Fibroblast of the aortic adventitia (primary cell): ENCODE measurements at places on chromosomes 1 and 21.

DNA sequence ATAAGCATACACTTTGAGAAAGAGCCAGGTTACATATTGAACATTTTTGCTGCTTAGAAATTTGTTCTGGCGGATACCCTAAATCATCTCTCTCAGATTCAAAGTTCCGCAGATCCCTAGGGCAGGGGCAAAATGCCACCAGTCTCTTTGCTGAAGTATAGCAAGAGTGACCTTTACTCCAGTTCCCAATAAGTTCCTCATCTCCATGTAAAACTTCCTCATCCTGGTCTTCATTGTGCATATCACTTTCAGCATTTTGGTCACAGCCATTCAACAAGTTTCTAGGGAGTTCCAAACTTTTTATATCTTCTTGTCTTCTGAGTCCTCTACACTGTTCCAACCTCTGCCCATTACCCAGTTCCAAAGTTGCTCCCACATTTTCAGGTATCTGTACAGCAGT lies 23.3 kb upstream of the LYPD8 start:
- no peak for DNase-seq

DNA sequence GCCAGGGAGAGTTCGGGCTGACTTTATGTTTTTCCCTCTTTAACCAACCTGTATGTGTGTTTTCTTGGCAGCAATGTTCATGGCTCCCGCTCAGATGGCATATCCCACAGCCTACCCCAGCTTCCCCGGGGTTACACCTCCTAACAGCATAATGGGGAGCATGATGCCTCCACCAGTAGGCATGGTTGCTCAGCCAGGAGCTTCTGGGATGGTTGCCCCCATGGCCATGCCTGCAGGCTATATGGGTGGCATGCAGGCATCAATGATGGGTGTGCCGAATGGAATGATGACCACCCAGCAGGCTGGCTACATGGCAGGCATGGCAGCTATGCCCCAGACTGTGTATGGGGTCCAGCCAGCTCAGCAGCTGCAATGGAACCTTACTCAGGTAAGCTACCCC lies 33.6 kb upstream of the ZFP69B start:
- no peak for DNase-seq

DNA sequence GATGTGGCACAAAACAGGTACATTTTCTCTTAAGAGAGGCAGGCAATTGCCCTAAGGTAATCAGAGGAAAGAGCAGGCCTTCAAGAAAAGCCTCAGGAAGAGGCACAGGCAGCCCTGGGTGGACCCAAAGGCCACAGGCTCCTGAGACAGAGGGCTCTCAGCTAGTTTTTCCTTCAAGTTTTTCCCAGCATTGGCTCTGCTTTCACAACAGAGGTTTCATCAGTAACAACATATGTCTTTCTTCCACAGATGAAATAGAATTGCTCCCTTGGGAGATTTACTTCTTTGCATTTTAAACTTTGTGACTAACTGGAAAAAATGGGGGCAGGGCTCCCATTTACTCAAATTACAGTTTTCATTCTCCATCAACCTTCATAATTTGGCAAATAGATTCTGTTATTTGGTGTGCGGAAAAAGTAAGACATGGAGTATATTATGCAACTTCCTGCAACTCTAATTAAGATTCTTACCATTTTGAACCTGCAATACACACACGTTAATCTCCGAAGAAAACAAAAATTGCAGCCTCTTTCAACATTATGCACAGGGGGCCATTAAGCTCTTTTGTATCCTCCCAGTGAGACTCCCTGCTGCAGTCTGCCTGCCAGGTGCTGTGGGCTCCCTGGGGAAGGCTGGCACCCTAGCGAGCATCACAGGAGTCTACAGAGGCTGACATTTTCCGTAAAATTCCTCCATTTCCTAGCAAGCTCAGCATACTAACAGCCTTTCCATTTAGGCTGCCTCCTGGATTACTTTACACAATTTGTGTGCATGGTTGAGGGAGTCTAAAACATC lies 282.3 kb downstream of the USH2A start:
- peak; percentile 2 for DNase-seq

DNA sequence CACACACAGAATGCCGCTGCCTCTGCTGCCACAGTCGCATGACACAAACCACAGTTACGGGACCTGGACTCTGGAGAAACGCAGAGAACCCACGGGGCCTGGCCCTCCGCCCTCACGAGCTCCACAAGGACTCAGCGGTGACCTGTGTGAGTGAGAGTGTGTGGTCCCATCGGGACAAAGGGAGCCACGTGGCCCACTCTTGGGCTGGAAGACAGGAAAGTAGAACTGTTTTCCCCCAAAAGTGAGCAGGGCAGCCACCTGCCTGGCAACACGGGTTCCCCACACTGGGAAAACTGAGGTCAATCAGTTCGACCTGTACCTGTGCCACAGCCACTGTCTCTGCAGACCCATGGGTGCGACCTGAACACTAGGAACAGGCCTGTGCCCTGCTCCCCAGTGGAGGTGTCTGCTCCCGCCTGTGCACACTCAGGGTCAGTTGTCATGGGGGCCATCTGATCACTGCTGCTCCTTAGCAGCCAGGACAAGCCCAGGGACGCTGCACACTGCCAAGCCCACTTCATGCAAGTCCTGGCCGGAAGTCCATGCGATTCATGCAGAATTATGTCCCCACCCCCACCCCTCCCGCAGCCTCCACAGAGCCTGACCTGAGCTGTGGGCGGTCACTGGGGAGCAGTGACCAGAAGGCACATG lies 54.4 kb upstream of the ADARB1 start:
- DNase-seq, result no peak

- no peak for DNase-seq
These were observed 37.2 kb downstream of the DSCAM start for GRCh38 chr21:40809673-40810197.

DNA sequence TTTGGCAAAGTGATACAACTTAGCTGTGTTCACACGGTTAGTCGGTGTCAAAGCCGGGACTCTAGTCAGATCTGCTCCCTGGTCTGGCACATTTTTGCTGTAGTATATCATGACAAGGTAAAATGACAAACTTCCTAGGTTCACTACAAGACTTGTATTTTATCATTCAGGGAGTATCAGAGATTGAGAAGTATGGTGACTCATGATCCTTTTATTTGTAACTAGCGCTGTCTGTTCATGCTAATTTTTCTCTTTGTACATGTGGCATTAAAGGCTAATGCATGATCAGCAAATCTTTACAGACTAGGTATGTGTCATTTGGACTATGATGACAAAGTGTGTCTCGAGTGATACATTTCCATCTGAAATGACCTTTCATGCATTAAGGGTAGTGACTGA lies 326.7 kb downstream of the SIPA1L2 start:
- DNase-seq, result no peak

DNA sequence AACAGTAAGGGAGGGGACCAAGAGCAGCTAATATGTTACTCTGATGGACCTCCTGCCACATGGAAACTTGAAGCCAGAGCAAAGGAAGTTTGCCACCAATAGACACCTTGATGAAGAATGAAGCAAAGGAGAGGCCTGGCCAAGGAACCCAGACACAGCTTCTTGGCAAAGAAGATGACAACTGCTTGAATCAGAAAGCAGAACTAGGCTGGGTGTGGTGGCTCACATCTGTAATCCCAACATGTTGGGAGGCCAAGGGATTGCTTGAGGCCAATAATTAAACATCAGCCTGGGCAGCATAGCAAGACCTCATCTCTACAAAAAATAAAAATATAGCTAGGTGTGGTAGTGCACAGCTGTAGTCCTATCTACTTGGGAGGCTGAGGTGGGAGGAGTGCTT lies 31.7 kb upstream of the CAPZB start:
- DNase-seq, result no peak

GRCh38 chr1:109769330-109770078 lies 5.8 kb upstream of the EPS8L3 start:
- DNase-seq, result peak; percentile 48

DNA sequence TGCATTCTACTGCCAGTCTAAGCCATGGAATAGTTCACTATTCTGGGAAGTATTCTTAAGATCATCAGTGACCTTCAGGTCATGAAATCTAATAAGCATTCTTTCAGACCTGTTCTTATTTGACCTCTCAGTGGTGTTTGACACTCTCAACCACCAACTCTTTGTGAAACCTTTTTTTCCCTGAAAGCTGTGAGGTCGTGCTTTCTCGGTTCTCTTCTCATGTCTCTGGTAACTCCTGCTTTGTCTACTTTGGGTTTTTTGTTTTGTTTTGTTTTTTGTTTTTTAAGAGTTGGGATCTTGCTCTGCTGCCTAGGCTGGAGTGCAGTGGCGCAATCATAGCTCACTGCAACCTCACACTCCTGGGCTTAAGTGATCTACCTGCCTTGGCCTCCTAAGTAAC lies 56.3 kb downstream of the POU2F1 start:
- no peak for DNase-seq

DNA sequence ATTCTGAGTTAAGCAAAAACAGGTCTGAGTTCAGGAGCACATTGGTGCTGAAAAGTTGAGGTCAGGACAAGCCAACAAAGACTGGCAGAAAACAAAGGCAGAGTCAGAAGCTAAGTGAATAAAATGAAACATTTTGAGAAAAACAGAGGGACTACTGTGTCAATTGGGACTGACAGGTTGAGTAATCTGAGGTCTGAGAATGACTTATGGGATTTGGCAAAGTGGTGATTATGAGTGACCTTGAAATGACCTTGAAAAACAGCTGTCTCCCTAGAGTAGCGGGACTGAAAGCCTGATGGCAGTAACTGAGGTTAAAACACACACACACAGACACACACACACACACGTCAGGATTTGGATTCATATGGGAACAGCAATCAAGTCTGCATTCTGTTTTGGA lies 8.8 kb upstream of the COG2 start:
- no peak for DNase-seq

- peak; percentile 89 for DNase-seq
These were observed 37.9 kb upstream of the MGST3 start for GRCh38 chr1:165592945-165593823.
